ENCODE measurements at places on chromosomes 3 and 15.
A peak's percentile ranks its signal among the peaks of the same experiment; 100 is the strongest.

- DNase-seq: no peak
Measured at GRCh38 chr15:32722136-32722535, 4.3 kb downstream of the GREM1 start.

- no peak for DNase-seq
Measured at GRCh38 chr3:28268989-28269388, 27.6 kb downstream of the CMC1 start.

GRCh38 chr3:99674086-99674789, 35.8 kb downstream of the COL8A1 start:
- no peak for DNase-seq

DNA sequence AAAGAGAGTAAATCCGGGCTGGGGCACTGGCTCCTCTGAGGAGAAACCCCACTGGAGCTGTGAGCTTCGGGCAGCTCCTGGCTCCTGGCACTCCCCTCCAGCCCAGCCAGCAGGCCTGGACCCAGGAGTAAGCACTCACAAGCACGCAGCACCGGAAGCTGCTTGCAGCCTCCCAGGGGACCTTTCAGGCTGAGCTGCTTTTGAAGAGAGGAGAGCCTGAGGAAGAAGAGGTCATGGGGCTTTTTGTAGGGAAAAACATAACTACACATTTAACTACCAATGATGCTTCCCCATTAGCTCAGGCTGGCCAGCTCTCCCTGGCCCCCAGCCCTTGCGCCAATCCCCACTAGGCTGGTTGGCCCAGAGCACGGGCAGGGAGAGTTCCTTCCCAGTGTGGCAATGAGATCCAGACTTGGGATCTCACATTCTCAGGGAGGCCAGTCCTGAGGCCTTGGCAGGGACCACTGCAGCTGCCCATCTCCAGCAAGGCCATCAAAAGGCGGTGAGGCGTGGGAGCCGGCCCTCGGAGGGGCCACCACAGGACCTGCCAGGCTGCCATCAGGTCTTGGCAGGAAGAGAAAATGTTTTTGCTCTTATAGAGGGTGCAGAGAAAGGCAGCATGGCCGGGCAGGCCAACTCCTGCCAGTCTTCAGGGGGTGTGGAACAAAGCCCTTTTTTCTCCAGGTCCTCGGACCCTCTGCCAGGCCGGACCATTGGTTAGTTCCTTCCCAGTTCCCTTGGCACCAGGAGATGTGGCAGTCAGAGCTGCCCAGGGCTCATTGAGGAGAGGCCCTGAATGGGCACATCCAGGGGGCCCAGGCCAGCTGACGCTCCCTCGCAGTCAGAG, 41.5 kb upstream of the MFGE8 start:
- DNase-seq: peak; percentile 16

DNA sequence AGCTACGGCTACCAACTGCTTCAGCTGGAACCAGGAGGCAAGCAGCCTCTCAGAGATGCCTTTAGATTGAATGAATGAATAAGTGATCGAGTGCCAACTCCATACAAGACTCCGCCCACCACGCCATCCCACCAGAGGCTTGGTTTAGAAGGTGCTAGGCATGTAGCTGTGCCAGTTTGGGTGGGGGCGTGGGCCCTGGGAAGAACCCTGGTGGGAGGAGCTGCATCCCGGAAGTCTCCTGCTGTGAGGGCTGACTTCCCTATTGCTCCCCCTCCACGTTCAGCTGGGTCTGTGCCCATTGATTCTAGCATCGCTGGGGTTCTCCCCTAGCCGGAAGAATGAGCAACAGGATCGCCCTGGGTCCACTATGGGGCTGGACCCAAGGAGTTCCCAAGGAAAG, 20.9 kb downstream of the LINGO1 start:
- no peak for DNase-seq

DNA sequence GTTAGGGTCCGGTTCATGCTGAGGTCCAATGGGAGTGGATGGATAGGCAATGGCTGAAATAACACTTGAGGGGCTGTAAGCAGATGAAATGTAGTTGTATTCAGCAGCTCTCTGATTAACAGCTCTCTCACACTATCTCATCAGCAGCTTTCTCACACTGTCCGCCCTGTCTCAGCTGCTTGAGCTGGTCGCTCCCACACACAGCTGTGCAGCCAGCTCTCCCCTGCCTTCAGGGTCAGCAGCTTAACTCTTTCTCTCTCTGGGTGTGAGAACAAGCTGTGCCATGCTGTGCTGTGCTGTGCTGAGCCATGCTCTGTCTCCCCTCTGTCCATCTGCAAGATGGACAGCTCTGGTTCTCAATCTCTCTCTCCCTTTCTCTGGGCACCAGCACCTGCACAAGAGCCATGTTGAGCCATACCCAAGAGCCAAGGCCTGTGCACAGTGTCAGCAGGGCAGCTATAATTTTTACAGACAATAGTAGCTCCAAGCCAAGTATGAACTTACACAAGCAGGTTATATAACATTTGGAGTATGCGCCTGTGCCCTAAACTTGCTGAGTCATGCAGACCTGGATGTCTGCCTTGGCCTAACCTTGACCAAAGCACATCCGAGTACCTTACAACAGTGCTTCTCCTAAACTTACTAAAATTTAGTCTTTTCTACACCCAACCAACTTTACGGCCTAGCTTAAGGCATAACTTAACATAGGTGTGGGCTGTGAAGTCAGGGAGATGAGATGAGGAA, 291.3 kb upstream of the TRIM42 start:
- no peak for DNase-seq

GRCh38 chr3:177357352-177358090, 160.2 kb upstream of the TBL1XR1 start:
- DNase-seq: peak; percentile 28

DNA sequence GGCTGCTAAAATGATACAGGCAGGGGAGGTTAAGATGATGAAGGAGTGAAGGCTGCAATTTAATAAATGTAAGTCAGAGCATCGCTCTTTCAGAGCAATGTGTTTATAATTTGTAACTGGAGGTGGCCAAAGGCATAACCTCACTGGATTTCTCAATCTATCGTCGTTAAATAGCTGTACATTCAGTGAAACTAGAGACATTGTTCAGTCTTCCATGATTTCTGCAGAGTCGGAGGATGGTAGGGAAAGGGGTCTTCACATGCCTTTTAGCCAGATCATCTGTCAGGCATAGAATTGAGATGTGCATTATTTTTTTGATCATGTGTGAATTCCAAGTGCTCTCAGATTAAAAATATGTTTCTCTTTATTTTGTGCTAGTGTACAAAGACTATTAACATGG, 315.4 kb downstream of the OXSM start:
- no peak for DNase-seq

GRCh38 chr15:99249270-99249841, at the start of gene TTC23:
TSS of gene TTC23 (minus strand) at chr15:99249581. CDS start at chr15:99228712, 20,869 bp downstream.
- DNase-seq: no peak

GRCh38 chr3:184039414-184039813, 7.9 kb downstream of the HTR3D start:
- DNase-seq: no peak

DNA sequence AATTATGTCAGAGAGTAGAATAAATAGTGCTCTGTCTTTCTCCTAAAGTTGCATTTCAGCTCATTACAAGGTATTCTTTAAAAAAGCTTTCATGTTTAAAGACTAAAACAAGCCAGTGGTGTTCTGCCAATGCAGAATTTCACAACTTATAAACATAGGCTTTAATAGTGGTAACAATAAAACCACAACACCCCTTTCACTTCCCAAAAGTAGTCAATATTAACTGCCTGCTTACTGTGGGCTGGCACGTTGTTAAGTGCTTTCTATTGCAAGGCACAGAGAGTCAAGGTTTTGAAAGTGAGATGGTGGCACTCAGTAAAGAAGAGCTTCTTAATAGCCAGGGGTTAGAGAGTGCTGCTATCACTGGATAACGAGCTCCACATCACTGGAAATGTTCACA, 8.4 kb upstream of the RTP1 start:
- DNase-seq: no peak

DNA sequence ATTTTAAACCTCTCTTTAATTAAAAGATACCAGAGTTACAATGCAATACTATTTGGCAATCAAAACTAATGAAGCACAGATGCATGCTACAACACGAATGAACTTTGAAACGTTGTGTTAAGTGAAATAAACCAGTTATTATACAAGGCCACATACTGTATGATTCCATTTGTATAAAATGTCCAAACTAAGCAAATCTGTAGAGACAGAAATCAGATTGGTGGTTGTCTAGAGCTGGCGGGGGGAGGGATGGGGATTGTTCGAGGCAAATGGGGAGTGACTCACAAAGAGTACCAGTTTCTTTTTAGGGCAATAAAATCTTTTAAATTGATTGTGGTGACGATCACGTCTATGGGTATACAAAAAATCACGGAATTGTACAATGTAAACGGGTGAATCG, 677.0 kb downstream of the NTRK3 start:
- no peak for DNase-seq

GRCh38 chr3:150255413-150255812, 152.7 kb upstream of the TSC22D2 start:
- DNase-seq: no peak

- no peak for DNase-seq
Measured at GRCh38 chr3:90068783-90069182, 961.4 kb downstream of the EPHA3 start.

DNA sequence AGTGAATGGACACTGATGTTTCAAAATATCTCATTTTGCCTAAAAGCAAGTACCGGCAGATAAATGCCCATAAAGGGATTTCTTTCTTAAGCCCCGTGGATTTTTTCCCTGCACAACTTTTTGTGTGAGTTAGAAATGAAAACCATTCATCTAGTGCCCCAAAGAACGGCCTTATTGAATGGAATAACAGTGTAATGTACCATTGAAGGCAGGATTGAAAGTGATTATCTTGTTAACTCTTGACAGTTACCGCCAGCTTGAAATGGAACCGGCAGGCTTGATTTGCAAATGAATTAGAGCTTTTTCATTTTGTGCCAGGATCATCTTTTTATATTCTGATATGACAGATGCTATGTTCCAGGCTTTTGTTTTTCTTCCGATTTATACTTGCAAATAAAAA, 162.2 kb downstream of the RSRC1 start:
- no peak for DNase-seq

GRCh38 chr15:100205549-100206295, 136.1 kb downstream of the ADAMTS17 start:
- DNase-seq: no peak

DNA sequence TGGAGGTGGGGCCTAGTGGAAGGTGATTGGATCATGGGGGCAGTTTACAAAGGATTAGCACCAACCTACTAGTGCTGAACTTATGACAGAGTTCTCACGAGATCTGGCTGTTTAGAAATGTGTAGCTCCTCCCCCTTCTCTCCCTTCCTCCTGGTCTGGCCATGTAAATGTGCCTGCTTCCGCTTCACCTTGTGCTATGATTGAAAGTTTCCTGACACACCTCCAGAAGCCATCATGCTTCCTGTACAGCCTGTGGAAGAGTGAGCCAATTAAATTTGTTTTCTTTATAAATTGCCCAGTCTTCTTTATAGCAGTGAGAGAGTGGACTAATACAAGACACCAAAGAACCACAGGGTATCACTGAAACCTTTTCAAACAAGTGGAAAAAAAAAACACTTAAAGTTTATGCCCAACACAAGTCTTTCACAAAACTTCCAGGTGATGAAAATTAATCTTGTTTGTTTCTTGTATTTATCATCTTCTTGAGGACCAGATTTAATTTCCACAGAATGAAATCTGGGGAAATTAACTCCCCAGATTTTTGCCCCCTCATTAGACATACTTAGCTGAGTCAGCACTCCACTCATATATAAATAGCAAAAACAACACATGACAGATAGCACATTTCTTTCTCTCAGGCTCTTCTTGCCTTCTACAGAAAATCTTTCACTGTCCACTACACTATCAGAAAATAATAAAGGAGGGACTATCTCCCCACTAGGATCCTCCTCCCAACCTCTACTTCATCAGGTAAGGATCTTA, 847.2 kb downstream of the TUSC7 start:
- no peak for DNase-seq

DNA sequence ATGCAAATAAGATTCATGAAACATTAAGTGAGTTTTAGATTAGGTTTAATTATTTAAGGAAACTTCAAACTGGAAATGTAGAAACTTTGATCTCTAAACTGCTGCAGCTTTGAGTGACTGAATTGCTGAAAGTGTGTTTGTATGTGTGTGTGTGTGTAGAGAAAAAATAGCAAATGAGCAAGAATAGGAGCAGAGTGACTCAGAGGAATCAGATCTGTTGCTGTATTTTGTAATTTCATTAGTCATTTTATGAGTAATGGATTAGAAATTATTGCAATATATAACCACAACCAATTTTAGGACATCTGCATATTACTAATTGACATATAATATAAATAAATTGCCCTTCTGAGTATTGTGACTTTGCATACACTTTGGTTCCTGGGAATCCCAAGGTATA, 52.8 kb upstream of the SLC9A9 start:
- DNase-seq: no peak

DNA sequence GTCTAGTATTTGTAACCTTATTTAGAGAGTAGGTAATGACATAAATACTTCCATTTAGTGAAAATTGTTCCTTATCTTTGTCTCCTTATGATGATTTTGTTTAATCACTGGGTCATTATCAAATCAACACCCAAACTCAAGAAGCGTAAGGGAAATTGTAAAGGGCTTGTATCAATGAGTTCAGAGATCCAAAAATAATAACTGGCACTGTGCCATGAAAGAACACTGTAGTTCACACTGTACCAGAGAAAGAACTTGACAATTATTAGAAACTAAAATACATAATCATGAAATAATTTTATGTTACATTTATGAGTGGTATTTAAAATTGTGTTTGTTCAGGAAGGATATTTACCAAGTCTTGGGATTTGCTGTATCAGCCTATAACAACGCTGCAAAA, 895.4 kb downstream of the FHIT start:
- DNase-seq: peak; percentile 96

GRCh38 chr3:130707902-130708601, 38.6 kb downstream of the PIK3R4 start:
- DNase-seq: no peak

GRCh38 chr15:62941699-62942098, 100.8 kb upstream of the TPM1 start:
- no peak for DNase-seq

GRCh38 chr3:117751651-117752050, 1042.1 kb downstream of the TUSC7 start:
- no peak for DNase-seq

DNA sequence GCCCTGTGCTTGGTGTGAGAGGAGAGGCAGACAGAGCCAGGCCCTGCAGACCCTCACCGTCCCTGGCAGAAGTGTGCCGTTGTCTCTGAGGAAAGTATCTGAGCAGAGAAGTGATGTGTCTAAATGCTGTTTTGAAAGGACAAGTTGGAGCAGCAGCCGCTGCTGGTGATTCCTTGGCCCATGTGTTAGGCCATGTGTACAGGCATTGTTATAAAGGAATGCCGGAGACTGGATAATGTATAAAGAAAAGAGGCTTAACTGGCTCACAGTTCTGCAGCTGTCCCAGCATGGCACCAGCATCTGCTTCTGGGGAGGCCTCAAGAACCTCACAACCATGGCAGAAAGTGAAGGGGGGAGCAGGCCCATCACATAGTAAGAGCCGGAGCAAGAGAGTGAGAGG, 334.6 kb upstream of the ATP10A start:
- DNase-seq: no peak
